ENCODE measurements at places on chromosomes 1 and 21. TPM values are rescaled to one million over a fixed set of nuclear protein-coding genes. Genes with fewer than 3 reads are reported as not detected.

RAP1GAP gene
- not detected for total RNA-seq

SAMSN1 gene
- total RNA-seq: 0.13 TPM

KLHL12 gene
- total RNA-seq: 22.6 TPM

ETNK2 gene
- 13.0 TPM for total RNA-seq

MFAP2 gene
- 55.3 TPM for total RNA-seq

C1orf105 gene
- total RNA-seq: not detected

KIF26B gene
- total RNA-seq: 3.8 TPM
